Fibroblast of lung (primary cell): ENCODE measurements at places on chromosomes 1 and 21. TPM values are rescaled to one million over a fixed set of nuclear protein-coding genes. Genes with fewer than 3 reads are reported as not detected.

The HSD3B2 gene
- total RNA-seq: not detected in 2 replicates

DNA sequence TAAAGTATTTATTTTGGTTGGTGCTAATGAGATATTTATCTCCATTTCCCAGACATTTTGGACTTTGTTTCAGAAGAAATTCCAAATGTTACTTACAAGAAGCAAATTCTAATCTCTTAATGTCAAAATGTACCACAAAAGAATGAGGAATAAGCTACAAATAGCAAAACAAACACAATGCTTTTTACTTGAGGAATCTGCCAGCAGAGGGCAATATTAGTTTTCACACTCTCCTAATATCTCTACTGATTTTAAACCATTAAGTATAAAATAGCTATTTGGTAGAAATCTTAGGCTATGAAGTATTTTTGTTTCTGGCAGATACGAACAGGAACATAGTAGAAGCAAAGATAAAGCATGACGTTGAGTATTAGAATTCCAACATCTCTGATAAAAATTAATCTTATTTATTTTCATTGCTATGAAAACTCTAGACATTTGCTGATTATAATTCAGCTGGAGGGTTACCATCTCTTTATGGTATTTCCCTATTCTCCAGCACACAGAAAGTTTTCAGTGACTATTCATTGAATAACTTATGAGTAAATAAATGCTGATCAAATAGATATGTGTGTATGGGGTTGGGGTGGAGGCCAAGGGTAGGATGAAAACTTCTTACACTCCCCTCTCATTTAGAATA, 13.4 kb upstream of the HMCN1 start:
- H3K27ac ChIP-seq: no peak overlapping the region
- H3K27me3 ChIP-seq: no peaks in the 10 kb centered on the region
- no peaks in the 10 kb centered on the region for H3K36me3 ChIP-seq
- peak; percentile 76 for DNase-seq

The DIO1 gene
- total RNA-seq: not detected in 2 replicates

The CFAP107 gene
- under 0.01 TPM in 1 of 2 replicates, not detected in the other for total RNA-seq

The SNX27 gene
- total RNA-seq: 31.1 and 38.1 TPM in 2 replicates

- peaks cover 3% of the 10 kb centered on the region for H3K4me1 ChIP-seq
- no peaks in the 10 kb centered on the region for H3K36me3 ChIP-seq
- H3K4me3 ChIP-seq: no peak overlapping the region
- DNase-seq: no peak
- H3K27me3 ChIP-seq: peaks cover 19% of the 10 kb centered on the region
These were observed 53.1 kb downstream of the CAMK2N1 start for GRCh38 chr1:20432891-20433290.

GRCh38 chr1:27092888-27093287, 62.0 kb downstream of the SLC9A1 start:
- no peaks in the 10 kb centered on the region for H3K4me1 ChIP-seq
- H3K27ac ChIP-seq: no peak overlapping the region
- no peak for DNase-seq
- no peak overlapping the region for H3K4me3 ChIP-seq
- H3K36me3 ChIP-seq: no peaks in the 10 kb centered on the region

DNA sequence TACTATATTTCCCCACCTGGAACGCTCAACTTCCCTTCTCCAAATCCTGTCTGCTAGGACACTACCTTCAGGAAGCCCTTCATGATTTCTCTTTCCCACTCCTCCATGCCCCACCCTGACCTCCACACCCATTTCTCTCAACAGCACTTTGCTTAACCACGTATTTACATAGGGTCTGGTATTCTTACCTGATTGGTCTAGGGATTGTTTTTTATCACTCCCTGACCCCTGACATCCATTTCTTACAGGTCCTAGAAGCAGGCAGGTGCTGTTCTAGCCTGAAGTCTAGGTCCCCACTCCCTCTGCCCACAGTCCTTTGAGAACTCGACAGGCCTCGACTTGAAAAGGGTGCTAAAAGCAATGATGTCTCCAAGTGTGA, 47.5 kb downstream of the DMAP1 start:
- no peaks in the 10 kb centered on the region for H3K4me1 ChIP-seq
- H3K4me3 ChIP-seq: no peak overlapping the region
- no peak overlapping the region for H3K27ac ChIP-seq

GRCh38 chr1:233972951-233973635, 68.6 kb downstream of the SLC35F3 start:
- no peaks in the 10 kb centered on the region for H3K4me1 ChIP-seq
- no peak overlapping the region for H3K27ac ChIP-seq
- H3K4me3 ChIP-seq: no peak overlapping the region

DNA sequence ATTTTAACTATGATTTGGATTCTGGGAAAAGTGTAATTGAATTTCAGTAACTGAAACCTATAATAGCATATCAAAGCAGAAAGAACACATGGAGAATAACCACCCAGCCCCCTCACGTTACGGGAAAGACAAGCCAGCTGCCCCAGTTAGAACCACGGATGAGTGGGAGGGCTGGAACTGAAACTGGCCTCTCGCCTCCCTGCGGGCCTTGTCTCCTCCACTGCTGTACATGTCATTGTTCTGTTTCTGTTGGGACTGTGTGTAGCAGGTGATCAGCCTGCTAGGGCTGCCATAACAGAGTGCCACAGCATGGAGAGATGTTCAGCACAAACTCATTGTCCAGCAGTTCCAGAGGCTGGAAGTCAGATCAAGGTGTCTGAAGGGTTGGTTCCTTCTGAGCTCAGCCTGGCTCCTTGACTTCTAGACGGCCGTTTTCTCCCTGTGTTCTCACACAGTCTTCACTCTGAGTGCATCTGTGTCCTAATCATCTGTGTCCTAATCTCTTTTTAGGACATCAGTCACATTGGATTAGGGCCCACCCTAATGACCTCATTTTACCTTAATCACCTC, 52.4 kb downstream of the MAP3K21 start:
- no peaks in the 10 kb centered on the region for H3K4me1 ChIP-seq
- no peaks in the 10 kb centered on the region for H3K27me3 ChIP-seq
- no peak overlapping the region for H3K4me3 ChIP-seq
- no peak overlapping the region for H3K27ac ChIP-seq
- DNase-seq: no peak

- no peaks in the 10 kb centered on the region for H3K27me3 ChIP-seq
- no peak overlapping the region for H3K4me3 ChIP-seq
- peaks cover 3% of the 10 kb centered on the region for H3K4me1 ChIP-seq
- H3K36me3 ChIP-seq: no peaks in the 10 kb centered on the region
- DNase-seq: peak; percentile 69
These were observed 17.9 kb upstream of the CENPF start for GRCh38 chr1:214584805-214585766.

The APOBEC4 gene
- not detected in 2 replicates for total RNA-seq

- H3K27me3 ChIP-seq: no peaks in the 10 kb centered on the region
- H3K4me3 ChIP-seq: no peak overlapping the region
- no peak for DNase-seq
- no peaks in the 10 kb centered on the region for H3K36me3 ChIP-seq
These were observed 123.1 kb upstream of the PTGFR start for GRCh38 chr1:78367700-78368099.

- H3K27me3 ChIP-seq: no peaks in the 10 kb centered on the region
- no peak overlapping the region for H3K27ac ChIP-seq
- H3K36me3 ChIP-seq: no peaks in the 10 kb centered on the region
- H3K4me1 ChIP-seq: no peaks in the 10 kb centered on the region
- no peak overlapping the region for H3K4me3 ChIP-seq
These were observed 292.4 kb downstream of the PLPP3 start for GRCh38 chr1:56286956-56287355.

The TLR5 gene
- total RNA-seq: 0.17 and 0.77 TPM in 2 replicates

DNA sequence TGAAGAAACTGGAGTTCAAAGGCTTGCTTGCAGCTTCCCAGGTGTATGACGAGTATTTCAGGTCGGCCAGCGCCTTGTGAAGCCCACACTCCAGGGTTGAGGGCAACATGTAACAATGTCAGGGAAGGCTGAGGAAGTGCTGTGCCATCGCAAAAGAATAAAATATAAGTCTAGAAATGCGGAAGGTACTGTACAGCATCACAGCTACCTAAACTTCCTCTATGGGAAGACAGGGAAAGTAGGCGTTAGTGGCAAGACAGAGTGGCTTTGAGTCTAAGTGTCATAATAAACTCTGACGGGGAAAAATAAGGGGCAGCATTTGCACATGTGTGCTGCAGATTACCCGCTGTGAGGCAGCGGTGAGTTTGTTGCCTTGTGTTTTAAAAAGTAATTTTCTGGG, 28.9 kb downstream of the DOP1B start:
- H3K4me1 ChIP-seq: no peaks in the 10 kb centered on the region
- no peaks in the 10 kb centered on the region for H3K36me3 ChIP-seq
- DNase-seq: no peak
- no peak overlapping the region for H3K4me3 ChIP-seq
- H3K27ac ChIP-seq: no peak overlapping the region

The TNFSF18 gene
- 0.33 and 0.77 TPM in 2 replicates for total RNA-seq

The OR2T29 gene
- not detected in 2 replicates for total RNA-seq

DNA sequence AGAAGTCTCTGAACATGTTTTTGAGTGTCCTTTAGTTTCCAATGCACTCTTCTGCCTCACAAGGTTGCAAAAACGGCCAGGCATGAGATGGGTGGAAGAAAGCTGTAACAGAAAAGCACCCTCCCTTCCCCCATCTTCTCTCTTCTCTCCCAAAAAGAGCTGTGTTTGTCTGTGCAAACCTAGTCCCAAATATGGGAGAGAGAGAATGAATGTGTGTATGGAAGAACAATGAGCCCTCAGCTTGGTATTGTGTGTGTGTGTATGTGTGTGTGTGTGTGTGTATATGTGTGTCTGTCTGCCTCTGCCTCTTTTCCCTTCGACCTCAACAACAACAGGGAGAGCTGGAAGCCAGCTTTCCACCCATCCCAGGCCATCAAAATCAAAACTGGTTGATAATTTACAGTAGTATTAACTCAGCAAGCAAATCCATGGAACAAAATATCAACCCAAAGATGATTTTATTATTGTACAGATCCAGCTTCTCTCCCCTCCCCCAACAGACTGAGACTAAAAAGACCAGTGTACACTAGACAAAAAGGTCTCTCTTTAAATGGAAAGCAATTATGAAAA, 1.8 kb downstream of the RERE start:
- H3K27ac ChIP-seq: no peak overlapping the region
- H3K27me3 ChIP-seq: no peaks in the 10 kb centered on the region
- H3K4me3 ChIP-seq: peak overlapping the region; percentile 82
- DNase-seq: peak; percentile 40
- no peaks in the 10 kb centered on the region for H3K36me3 ChIP-seq

DNA sequence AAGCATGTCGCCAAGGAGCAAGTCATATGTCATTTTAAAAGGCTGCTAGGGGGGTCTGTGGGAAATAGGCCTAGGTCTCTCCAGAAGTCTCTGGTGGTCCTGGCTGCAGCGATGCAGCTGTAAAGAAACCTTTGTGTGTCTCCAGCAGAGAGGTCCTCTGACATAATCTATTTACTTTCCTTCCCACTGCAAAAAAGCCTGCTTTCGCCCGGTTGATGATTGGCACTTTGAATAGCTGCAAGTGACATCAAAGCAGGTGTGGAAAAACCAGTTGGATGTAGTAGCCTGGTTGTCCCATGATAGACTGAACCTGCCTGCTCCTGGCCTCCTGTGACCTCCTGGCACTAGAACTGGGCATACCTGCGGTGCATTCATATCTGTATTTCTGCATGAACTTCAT, 13.8 kb downstream of the RASSF5 start:
- no peaks in the 10 kb centered on the region for H3K4me1 ChIP-seq
- no peaks in the 10 kb centered on the region for H3K27me3 ChIP-seq
- H3K4me3 ChIP-seq: no peak overlapping the region
- DNase-seq: no peak
- no peaks in the 10 kb centered on the region for H3K36me3 ChIP-seq

DNA sequence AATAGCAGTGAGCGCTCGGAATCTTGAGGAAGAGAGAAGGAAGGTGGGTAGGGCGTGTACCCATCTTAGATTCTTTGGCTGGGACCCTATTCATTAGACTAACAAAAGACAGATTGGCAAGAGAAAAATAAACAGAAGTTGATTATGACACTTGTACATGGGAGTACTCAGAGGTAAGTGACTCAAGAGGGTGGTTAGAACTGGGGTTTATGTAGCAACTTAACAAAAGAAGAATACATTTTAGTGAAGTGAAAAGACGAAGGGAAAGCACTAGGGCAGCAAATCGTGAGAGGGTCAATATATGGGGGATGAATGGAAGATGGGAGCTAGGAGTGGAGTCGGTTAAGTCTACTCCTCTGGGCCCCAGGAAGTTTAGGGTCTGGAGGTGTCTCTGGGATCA, 25.8 kb upstream of the RCC2 start:
- H3K27me3 ChIP-seq: no peaks in the 10 kb centered on the region
- no peak overlapping the region for H3K4me3 ChIP-seq

The OLIG2 gene
- not detected in 2 replicates for total RNA-seq

The ARMH1 gene
- total RNA-seq: 2.3 and 6.4 TPM in 2 replicates

The MYOM3 gene
- not detected in 2 replicates for total RNA-seq

DNA sequence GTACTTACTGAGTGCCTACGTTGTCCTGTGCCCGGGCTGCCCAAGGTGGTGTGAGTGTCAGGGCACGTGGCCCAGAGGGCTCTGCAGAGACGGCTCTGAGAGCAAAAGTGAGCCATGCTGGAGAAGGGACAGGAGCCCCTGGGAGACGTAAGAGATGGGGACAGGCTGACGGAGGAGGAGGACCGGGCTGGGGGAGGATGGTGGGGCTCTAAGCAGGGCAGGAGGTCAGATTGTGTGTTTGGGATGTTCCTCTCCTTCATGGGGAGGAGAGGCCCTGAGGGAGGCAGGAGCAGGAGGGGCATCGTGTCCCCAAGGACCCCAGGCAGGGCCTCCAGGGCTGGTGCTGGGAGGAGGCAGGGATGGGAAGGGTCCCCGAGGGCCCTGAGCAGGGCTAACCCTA, 158.9 kb downstream of the PCBP3 start:
- no peaks in the 10 kb centered on the region for H3K4me1 ChIP-seq
- no peaks in the 10 kb centered on the region for H3K27me3 ChIP-seq
- DNase-seq: no peak

GRCh38 chr1:151964510-151964909, 29.1 kb downstream of the S100A10 start:
- no peak overlapping the region for H3K4me3 ChIP-seq
- no peak overlapping the region for H3K27ac ChIP-seq
- no peaks in the 10 kb centered on the region for H3K27me3 ChIP-seq
- no peak for DNase-seq

The LIN9 gene
- total RNA-seq: 2.8 TPM in 2 replicates

- H3K36me3 ChIP-seq: no peaks in the 10 kb centered on the region
- DNase-seq: no peak
- no peak overlapping the region for H3K27ac ChIP-seq
These were observed 128.9 kb downstream of the HIVEP3 start for GRCh38 chr1:41789661-41790330.

- H3K4me1 ChIP-seq: no peaks in the 10 kb centered on the region
- H3K27me3 ChIP-seq: no peaks in the 10 kb centered on the region
- H3K36me3 ChIP-seq: peaks cover 12% of the 10 kb centered on the region
- DNase-seq: no peak
- no peak overlapping the region for H3K4me3 ChIP-seq
These were observed 49.1 kb downstream of the ERI3 start for GRCh38 chr1:44305962-44306422.

GRCh38 chr1:68495968-68496679, 758 bp downstream of the DEPDC1 start:
- peak overlapping the region; percentile 74 for H3K4me3 ChIP-seq
- no peak for DNase-seq
- H3K4me1 ChIP-seq: peaks cover 5% of the 10 kb centered on the region
- H3K27ac ChIP-seq: peak overlapping the region; percentile 85
- H3K36me3 ChIP-seq: no peaks in the 10 kb centered on the region

The AMPD2 gene
- 40.6 and 51.9 TPM in 2 replicates for total RNA-seq

GRCh38 chr1:23692308-23692871, 784 bp downstream of the RPL11 start:
- peak overlapping the region; percentile 48 for H3K4me3 ChIP-seq
- H3K4me1 ChIP-seq: peaks cover 8% of the 10 kb centered on the region
- no peak for DNase-seq
- H3K27ac ChIP-seq: peak overlapping the region; percentile 74
- peaks cover 12% of the 10 kb centered on the region for H3K36me3 ChIP-seq

The LEMD1 gene
- total RNA-seq: not detected in 2 replicates
